ENCODE measurements at places on chromosomes 13 and 19.

GRCh38 chr13:49455007-49455398 lies 10.9 kb downstream of the SETDB2 start:
- DNase-seq = no peak

- DNase-seq = peak; percentile 61
Observed at GRCh38 chr19:17579661-17580244, 24.3 kb downstream of the COLGALT1 start.

DNA sequence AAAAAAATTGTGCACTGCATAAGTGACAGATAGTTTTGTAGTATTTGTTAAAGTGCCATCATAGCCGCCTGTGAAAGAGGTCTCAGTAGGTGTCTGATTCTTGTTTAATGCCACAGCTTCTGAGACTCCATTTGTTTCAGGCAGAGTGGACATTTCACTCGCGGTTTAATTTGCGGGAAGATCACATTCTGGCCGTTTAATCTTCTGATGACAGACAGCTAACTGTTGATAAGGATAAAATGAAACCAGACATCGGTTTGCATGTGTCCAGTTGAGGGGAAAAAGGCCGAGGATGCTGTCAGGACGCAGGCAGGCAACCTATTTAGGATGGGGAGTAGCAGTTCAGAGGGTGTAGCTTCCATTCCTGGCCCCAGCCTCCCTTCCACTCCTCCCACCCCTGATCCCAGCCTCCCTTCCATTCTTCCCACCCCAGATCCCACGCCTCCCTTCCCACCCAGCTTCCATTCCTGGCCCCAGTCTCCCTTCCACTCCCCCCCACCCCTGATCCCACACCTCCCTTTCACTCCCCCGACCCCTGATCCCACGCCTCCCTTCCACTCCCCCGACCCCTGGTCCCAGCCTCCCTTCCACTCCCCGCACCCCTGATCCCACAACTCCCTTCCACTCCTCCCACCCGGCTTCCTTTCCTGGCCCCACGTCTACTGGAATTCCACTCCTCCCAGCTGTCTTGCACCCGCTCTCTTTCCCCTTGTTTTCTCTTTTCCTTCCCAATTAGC lies 23.8 kb downstream of the ATP11A start:
- DNase-seq = no peak

- DNase-seq = no peak
Observed at GRCh38 chr13:88136098-88136790, 465.1 kb downstream of the SLITRK5 start.

DNA sequence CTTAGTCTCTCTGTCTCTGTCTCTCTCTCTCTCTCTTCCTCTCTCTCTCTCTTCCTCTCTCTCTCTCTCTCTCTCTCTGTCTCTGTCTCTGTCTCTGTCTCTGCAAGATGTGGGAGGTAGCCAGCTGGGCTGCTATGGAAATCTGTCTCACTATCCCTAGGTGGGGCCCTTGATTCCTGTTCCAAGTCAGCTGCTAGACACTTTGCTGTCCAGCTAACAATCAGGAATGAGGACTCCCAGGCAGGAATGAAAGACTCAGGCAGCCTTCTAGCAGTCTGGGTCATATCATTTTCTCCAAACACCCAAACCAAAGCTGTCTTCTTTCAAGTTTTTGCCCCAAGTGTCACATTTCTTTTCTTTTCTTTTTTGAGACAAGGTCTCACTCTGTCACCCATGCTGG lies 23.2 kb downstream of the CATSPERD start:
- DNase-seq = peak; percentile 7

DNA sequence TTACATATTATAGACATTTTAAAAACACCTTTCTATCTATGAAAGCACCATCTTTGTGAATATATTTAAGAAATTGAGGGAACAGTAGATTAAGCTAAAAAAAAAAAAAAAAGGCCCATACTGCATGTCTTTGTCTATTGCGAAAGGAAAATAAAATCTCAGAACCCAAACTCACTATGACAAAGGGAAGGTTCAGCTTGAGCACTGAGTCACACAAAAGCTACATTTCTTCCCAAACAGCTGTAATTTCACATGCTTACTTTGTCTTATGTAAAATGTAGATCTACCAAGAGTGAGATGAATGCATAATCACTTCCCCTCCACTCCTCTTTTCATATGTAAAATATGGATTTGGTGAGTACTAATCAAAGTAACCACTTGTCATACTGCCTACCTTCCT lies 640.1 kb upstream of the KLF12 start:
- DNase-seq = peak; percentile 77

GRCh38 chr13:113667771-113668490 lies 912 bp downstream of the GRK1 start:
- no peak for DNase-seq

DNA sequence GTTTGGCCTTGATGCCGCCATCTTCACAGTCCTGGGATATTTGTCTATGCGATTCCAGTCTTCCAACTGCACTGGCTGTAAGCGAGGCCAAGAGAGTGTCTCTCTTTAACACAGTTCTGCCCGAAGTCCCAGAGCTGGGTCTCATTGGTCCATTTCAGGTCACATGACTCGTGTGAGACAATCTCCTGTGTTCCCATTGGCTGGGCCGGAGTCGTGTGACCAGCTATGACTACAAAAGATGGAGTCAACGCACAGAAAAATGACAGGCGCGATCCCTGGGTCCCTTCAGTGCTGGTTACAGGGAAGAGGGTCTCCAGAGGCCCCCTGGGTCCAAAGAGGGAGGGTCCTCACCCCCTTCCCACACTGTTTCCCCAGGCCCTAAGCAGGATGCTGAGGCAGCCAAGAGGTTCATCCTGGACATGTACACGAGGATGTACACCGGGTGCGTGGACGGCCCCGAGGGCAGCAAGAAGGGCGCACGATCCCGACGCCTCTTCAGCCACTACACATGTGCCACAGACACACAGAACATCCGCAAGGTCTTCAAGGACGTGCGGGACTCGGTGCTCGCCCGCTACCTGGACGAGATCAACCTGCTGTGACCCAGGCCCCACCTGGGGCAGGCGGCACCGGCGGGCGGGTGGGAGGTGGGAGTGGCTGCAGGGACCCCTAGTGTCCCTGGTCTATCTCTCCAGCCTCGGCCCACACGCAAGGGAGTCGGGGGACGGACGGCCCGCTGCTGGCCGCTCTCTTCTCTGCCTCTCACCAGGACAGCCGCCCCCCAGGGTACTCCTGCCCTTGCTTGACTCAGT lies 15.9 kb upstream of the S1PR4 start:
- DNase-seq = peak; percentile 38

GRCh38 chr13:108323031-108323430 lies 53.5 kb downstream of the TNFSF13B start:
- DNase-seq = no peak
